ENCODE measurements at places on chromosomes 7 and 10. TPM values are rescaled to one million over a fixed set of nuclear protein-coding genes. Genes with fewer than 3 reads are reported as not detected.
A peak's percentile ranks its signal among the peaks of the same experiment; 100 is the strongest.

DNA sequence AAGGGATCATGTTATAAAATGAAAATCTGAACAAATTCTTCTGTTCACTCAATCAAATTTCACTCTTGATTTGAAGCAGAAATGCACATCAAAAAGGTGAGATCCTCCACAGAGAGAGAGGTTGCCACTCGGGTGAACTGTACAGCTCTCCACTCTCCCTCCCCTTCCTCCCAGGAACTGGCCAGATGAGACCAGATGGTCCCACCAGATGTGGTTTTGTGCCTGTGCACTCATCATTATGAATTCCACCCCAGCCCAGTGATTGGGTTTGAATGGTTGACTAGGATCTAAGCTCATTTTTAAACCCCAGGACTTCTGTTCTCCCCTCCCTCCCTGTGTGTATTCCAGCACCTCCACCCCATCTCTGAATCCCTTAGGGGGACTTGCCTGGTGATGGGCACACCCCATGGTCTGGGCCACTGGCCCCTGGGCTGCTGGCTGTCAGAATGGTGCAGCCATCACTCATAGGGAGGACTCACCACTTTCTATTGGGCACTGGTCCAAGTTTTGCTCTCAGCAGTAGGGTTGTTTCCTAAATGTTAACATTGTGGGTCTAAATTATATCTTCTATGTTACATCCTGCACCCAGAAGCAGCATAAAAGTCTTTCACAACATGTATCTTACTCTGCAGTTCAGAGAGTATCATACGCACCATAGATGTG, 393.1 kb downstream of the TNS3 start:
- DNase-seq, result no peak

DNA sequence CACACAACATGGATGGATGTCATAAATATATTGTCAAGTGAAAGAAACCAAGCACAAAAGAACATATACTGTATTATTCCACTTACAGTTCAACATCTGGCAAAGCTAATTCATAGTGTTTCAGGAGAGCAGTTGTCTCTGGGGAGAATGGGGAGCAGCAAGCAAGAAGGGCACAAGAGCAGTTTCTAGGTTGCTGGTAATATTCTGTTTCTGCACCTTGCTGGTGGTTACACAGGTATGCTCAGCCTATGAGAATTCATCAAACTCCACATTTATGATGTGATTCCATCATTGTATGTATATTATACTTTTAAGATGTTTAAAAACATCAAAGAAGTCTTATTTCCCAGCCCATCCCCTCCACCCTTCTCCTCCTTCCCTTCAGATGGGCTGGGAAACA, 18.1 kb upstream of the PALS2 start:
- no peak for DNase-seq

Gene PLEKHS1
- not detected for total RNA-seq

DNA sequence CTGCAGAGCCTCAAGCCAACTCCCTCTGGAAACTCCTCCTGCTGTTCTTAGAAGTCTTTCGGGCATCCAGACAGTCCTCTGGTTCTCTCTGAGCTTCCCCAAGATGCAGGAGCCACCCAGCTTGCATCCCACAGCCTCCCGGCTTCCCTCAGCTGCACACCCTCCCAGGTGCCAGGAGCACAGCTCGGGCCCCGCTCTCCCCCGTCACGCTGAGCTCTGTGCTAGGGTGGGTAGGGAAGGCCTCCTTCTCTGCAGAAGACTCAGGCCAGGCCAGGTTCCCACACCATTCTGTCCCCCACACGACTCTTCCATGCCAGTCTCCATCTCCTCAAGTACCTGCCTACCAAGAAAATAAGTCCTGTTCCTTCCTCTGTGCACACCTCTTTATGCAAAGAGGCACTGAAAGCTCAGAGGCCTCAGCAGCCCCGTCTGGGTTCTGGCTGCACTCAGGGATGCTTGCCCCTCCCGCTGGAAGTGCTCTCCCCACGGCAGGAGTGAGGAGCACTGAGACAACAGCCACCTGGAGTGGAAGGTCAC, 537.1 kb downstream of the PTPRN2 start:
- DNase-seq, result no peak

DNA sequence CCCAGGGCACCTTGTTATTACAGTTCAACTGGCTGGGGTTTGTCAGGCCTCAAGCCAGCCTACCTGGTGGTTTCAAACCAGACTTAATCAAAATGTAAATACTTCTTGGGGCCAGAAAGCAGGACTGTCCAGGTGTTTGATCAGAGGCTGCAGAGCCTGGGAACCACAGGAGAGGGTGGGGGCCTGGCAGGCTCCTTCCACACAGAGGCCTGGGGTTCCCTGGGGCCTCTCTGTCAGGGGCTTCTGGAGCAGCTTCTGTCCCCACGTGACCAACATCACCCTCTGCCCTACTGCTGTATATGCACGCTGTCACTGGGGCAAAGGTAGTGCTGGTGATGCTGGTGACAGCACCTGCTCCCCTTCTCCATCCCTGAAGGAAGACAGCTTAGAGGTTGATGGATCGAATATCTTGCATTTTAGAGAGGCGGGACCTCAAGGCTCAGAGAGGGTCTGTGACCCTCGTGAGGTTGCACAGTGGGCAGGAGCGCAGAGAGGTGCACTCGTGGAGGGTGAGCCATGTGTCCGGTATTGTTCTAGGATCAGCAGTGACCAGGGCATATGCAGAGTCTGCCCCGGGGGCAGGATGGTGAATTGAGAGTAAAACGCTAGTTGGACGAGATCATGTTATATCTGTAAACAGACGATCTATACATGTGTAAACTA, 95.4 kb downstream of the GRK5 start:
- DNase-seq, result no peak

GRCh38 chr7:17016402-17017010, 134.7 kb upstream of the AGR3 start:
- no peak for DNase-seq

Gene GCK
- 5.6 TPM for total RNA-seq

DNA sequence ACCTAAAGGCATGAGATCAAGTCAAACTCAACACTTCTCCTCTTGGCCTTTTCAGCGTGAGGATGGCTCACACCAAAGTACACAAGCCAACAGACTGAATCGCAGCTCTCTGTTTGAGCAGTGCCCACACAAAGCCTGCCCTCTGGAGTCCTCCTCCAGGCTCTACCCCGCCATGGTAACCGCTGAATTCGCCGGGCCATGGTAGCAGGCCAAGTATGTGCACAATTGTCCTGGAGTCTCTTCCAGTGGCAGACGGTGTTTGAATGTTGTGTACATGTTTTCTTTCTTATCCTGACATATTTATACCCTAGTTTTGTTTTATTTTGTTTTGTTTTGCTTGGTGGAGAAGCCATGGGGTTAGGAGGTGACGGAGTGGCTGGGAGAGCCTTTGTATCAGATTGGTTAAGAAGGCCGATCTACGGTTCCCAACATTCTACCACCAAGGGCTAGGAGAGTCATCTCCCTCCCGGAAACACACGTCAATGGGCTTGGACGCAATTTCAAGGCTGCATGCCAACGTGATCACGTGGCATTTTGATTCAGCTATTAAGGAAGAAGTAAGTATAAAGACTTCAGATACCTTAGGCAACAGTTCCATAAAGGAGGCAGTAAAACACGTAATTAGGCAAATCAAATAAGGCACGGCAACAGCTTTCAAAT, 12.1 kb upstream of the SHH start:
- DNase-seq, result no peak

GRCh38 chr10:78471326-78471722, 437.7 kb downstream of the RPS24 start:
- DNase-seq, result no peak

- DNase-seq, result no peak
Measured at GRCh38 chr10:128627811-128628210, 501.6 kb upstream of the MKI67 start.

DNA sequence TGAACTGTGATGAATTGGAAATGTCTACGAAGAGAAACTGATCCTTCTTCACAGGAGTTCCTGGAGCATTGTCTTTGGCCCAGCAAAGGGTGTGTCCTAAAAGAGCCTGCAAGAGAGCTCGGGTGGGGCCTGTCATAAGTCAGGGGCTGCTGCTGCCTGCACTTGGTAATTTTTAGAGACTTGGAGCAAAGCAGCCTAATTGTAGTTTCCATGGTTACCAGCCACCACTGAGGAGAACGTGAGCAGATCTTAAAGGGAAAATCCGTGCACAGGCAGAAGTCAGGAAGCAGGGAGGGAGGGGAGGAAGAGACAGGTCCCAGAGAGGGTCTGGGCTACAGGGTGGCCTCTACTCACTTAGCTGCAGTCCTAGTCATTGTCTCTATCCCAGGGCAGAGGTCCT, 463.6 kb downstream of the PLXNA4 start:
- DNase-seq, result no peak

Gene RELN
- 3.6 TPM for total RNA-seq

- peak; percentile 28 for DNase-seq
Measured at GRCh38 chr7:5831196-5831595, 49.4 kb upstream of the OCM start.

- DNase-seq, result no peak
Measured at GRCh38 chr7:27237735-27238334, 4.8 kb upstream of the EVX1 start.

Gene RBM17
- 80.3 TPM for total RNA-seq
